Stimulated activated CD4-positive, alpha-beta T cell treated with anti-CD3 and anti-CD28 coated beads, TNF-alpha, amount 100 ng/mL, for 48 hours (primary cell): ENCODE measurements at places on chromosomes 5 and 9.

- DNase-seq = no peak
These were observed 245.3 kb downstream of the ADGRV1 start for GRCh38 chr5:90803876-90804275.

GRCh38 chr9:95670122-95670521 is 153.4 kb upstream of the PTCH1 start:
- no peak for DNase-seq

DNA sequence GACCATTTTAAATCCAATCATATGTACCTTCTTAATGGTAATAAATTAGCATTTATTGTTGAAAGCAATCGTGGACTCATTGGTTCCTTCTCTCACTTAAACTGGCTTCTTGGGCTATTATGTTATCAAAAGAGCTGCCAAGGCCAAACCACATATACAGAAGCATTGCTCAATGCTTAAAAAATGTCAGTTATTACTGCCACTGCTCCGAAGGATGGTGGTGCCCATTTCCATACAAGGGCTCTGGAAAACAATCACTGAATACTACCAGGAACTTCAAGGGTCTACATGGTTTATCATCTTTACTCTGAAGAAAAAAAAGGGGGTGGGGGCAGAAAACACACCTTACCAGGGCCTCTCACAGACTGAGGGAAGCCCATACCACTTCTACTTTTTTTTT is 104.3 kb downstream of the GNAQ start:
- DNase-seq = no peak

DNA sequence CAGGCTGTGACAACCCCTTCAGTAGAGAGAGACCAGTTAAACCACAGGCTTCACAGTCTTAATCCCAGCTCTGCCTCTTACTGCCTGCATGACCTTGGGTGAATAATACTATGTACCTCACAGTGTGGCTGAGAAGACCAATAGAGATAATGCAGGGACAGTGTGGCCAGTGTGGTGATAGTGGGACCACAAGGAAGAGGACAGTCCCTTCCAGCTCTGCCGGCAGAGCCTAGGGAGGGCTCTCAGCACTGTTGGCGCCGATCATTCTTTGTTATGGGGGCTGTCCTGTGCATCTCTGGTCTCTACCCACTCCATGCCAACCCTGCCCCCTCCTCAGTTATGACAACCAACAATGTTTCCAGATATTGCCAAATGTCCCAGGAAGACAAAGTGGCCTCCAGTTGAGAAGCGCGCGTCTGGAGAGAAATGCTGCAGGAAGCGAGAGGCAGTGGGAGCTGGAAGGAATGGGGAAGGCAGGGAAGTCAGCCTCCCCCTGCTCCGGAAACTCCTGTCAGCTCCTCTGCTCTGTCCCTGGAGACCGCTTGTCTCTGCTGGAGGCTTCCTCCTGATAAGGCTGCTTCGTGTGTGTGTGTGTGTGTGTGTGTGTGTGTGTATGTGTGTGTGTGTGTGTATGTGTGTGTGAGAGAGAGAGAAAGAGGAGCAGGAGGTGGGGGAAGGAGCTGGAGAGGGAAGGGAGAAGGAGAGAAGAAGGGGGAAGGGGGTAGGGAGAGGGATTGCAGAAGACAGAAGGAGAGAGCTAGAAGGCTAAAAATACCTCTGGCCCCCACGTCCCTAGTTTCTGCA is 31.8 kb upstream of the FABP6 start:
- DNase-seq = no peak

GRCh38 chr5:36598045-36598444 is 8.4 kb upstream of the SLC1A3 start:
- no peak for DNase-seq

GRCh38 chr9:134208981-134209725 is 44.8 kb upstream of the RNU6ATAC start:
- no peak for DNase-seq

DNA sequence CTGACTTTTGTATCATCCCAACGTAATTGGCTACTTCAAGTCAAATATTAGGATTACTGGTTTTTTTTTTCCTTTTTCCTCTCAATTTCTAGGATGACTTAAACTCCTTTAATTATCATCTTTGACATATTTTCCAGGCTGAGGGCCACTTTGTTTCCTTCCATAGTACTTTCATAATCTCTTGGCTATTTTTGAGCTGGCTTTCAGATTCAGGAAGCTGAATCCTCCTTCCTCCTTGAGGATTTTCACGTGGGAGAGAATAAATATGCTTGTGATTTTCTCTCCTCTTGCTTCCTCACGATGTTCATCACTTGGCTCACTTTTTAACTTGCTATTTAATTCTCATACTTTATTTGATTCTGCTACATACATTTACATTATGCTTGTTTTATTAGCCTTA is 88.1 kb downstream of the ITGA1 start:
- DNase-seq = no peak
